ENCODE measurements at places on chromosomes 7 and 10. TPM values are rescaled to one million over a fixed set of nuclear protein-coding genes. Genes with fewer than 3 reads are reported as not detected.

GRCh38 chr7:70313271-70313670 is 715.0 kb downstream of the AUTS2 start:
- no peaks in the 10 kb centered on the region for H3K27me3 ChIP-seq
- DNase-seq = no peak
- H3K36me3 ChIP-seq = no peaks in the 10 kb centered on the region
- H3K4me3 ChIP-seq = no peak overlapping the region

DNA sequence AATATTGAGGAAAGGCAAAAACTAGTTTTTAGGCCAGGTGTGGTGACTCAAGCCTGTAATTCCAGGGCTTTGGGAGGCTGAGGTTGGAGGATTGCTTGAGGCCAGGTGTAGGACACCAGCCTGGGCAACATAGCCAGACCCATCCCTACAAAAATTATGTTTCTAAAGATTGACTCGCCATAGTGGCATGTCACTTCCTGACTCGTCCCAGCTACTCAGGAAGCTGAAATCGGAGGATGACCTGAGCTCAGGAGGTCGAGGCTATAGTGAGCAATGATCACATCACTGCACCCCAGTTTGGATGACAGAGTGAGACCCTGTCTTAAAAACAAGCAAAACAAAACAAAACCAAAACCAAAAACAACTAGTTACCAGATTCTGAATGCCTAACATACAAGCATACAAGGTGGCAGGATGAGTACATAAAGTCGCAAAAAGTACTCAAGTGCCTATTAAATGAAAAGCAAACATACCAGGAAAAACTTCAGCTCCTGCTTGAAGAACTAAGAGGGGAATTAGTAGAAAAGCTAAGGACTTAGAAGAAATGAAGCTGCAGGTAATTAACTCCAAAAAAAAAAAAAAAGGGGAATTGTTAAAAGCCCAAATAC is 14.1 kb downstream of the ZNF398 start:
- DNase-seq = no peak
- H3K27ac ChIP-seq = peak overlapping the region; percentile 33
- H3K27me3 ChIP-seq = no peaks in the 10 kb centered on the region
- H3K4me3 ChIP-seq = no peak overlapping the region
- H3K4me1 ChIP-seq = peaks cover 15% of the 10 kb centered on the region

- H3K36me3 ChIP-seq = no peaks in the 10 kb centered on the region
- no peak for DNase-seq
- H3K27me3 ChIP-seq = no peaks in the 10 kb centered on the region
- H3K27ac ChIP-seq = no peak overlapping the region
- H3K4me1 ChIP-seq = no peaks in the 10 kb centered on the region
- H3K4me3 ChIP-seq = no peak overlapping the region
Observed at GRCh38 chr7:91357901-91358300, 93.7 kb downstream of the FZD1 start.

DNA sequence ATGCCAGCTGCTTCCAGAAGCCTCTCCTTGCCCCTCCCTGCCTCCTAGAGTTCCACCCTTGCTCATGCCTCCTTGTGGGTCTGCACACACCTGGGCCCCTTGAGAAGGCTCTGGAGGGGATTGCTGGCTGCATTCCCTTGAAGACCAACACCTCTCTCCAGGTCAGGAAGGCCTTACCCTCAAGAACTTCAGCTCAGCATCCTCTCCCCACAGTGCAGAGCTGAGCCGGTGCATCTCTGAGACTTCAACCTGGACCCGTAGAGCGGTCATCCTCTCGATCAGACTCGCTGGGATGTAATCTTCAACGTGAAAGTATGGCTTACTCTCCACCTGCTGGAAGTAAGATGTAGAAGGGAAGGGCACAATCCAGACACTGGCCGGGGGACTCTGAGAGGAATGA is 62.7 kb downstream of the FRMPD2 start:
- no peak for DNase-seq
- no peaks in the 10 kb centered on the region for H3K4me1 ChIP-seq
- no peaks in the 10 kb centered on the region for H3K36me3 ChIP-seq
- no peak overlapping the region for H3K4me3 ChIP-seq

DNA sequence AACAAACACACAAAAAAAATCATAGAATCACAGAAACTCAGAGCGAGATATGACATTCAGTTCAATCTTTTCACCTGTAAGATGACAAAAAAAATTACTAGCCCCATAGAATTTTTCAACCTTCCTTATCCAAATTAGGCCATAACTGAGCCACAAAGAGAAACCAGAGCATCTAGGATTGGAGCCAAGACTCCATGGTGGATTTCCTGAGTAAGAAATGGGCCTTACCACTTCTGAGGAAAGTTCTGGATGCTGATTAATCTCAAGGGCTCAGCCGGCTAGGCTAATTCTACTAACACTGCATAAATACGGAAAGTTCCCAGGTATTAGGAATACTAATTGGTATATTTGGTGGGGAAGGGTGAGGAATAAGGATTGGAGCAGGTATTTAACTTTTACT is 16.8 kb downstream of the LIPM start:
- no peak overlapping the region for H3K4me3 ChIP-seq
- no peaks in the 10 kb centered on the region for H3K27me3 ChIP-seq
- DNase-seq = no peak
- peaks cover 18% of the 10 kb centered on the region for H3K4me1 ChIP-seq
- peaks cover 3% of the 10 kb centered on the region for H3K36me3 ChIP-seq
- H3K27ac ChIP-seq = no peak overlapping the region

- H3K36me3 ChIP-seq = no peaks in the 10 kb centered on the region
- no peaks in the 10 kb centered on the region for H3K4me1 ChIP-seq
- H3K4me3 ChIP-seq = no peak overlapping the region
- no peak for DNase-seq
Observed at GRCh38 chr7:47044625-47045024, 537.3 kb downstream of the TNS3 start.

- no peaks in the 10 kb centered on the region for H3K27me3 ChIP-seq
- DNase-seq = no peak
- no peak overlapping the region for H3K27ac ChIP-seq
- no peak overlapping the region for H3K4me3 ChIP-seq
Observed at GRCh38 chr7:17302575-17303142, 4.2 kb downstream of the AHR start.

DNA sequence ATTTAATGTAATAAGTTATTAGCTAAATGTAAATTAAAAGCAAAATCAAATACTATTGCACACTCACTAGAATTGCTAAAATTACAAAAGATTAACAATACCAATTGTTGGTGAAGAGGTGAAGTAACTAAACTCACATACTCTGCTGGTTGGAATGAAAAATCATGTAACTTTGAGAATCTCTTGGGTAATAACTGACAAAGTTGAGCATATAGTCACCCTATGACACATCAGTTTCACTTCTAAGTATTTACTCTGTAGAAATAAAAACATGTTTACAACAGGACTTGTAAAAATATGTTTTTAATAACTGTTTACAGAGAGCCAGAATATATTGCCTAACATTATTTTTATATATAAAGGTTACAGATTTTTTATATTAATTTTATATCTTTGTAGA is 33.6 kb downstream of the CNTNAP2 start:
- no peak overlapping the region for H3K4me3 ChIP-seq
- no peaks in the 10 kb centered on the region for H3K27me3 ChIP-seq
- no peak overlapping the region for H3K27ac ChIP-seq
- no peaks in the 10 kb centered on the region for H3K4me1 ChIP-seq

DNA sequence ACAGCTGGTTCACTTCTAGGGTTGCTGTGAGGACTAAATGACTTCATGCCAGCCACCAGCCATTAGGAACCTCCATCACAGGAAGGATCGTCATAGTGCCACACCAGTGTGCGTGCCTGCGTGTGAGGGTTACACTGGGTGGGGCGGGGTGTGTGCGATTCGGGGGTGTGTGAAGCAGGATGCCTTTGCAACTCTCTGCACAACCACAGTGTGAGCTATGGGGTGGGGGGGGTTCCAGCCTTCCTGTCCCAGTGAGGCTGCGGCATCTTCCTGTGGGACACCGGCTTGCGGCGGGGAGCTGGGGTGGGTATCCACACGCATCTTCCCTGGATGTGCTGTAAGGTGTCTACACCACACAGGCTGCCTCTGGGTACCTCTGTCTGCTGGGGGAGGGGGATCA is 6.9 kb upstream of the ELFN1 start:
- H3K4me3 ChIP-seq = no peak overlapping the region
- peaks cover 32% of the 10 kb centered on the region for H3K27me3 ChIP-seq

DNA sequence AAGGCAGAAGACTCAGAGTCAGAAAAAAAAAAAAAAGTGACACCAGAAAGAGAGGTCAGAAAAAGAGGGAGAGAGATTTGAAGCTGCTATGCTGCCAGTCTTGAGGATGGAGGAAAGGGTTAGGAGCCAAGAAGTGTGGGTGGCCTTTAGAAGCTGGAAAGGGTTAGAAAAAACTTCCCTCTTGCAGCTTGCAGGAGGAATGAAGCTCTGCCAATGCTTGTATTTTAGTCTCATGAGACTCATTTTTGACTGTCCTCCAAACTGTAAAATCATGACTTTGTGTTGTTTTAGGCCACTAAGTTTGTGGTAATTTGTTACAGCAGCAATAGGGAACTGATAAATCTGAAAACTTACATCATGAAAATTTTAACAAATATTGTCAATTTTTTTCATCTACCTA is 127.7 kb upstream of the NOBOX start:
- H3K36me3 ChIP-seq = no peaks in the 10 kb centered on the region
- no peak overlapping the region for H3K4me3 ChIP-seq
- DNase-seq = no peak
- H3K27me3 ChIP-seq = no peaks in the 10 kb centered on the region
- H3K4me1 ChIP-seq = peaks cover 4% of the 10 kb centered on the region
- H3K27ac ChIP-seq = no peak overlapping the region

GRCh38 chr7:92602352-92603088 is 12.3 kb upstream of the FAM133B start:
- H3K27me3 ChIP-seq = no peaks in the 10 kb centered on the region
- no peaks in the 10 kb centered on the region for H3K4me1 ChIP-seq
- no peak overlapping the region for H3K27ac ChIP-seq
- no peak for DNase-seq

GRCh38 chr10:59819265-59819664 is 66.0 kb upstream of the MRLN start:
- H3K27ac ChIP-seq = no peak overlapping the region
- no peaks in the 10 kb centered on the region for H3K27me3 ChIP-seq
- peaks cover 37% of the 10 kb centered on the region for H3K4me1 ChIP-seq
- DNase-seq = no peak
- H3K36me3 ChIP-seq = peaks cover 65% of the 10 kb centered on the region

DNA sequence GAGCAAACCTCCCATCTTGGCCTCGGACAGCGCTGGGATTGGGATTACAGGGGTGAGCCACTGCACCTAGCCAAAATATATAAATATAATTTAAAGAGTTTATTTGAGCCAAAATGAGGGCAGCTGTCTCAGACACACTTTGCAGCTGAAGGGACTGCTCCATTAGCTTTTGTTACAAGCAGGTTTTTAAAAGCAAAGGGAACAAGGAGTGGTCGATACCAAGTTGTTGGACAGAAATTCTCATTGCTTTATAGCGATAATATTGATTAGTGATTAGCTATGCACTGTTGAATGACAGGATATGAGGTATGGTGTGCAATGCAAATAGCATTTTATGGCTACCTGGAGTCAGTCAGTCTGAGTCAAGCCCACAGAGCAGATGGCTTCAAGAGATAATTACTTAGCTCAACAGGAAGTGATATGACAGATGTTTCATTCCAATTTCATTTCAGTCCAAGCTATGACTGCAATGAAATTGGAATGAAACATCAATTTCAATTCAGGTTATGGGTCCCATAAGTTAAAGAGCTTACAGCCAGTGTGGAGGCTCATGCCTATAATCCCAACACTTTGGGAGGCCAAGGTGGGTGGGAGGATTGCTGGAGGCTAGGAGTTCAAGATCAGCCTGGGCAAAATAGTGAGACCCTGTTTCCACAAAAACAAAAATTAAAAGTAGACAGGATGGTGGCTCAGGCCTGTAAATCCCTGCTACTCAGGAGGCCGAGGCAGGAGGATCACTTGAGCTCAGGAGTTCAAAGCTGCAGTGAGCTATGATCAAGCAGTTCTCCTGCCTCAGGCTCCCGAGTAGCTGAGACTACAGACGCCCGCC is 23.1 kb downstream of the TYW1 start:
- no peaks in the 10 kb centered on the region for H3K27me3 ChIP-seq
- no peak overlapping the region for H3K4me3 ChIP-seq
- DNase-seq = no peak
- H3K4me1 ChIP-seq = peaks cover 12% of the 10 kb centered on the region
- peaks cover 63% of the 10 kb centered on the region for H3K36me3 ChIP-seq

- DNase-seq = no peak
- no peak overlapping the region for H3K4me3 ChIP-seq
Observed at GRCh38 chr10:12414278-12414989, 65.1 kb downstream of the CAMK1D start.

GRCh38 chr10:58919927-58920654 is 256.4 kb upstream of the PHYHIPL start:
- H3K4me1 ChIP-seq = no peaks in the 10 kb centered on the region
- no peak overlapping the region for H3K27ac ChIP-seq
- no peaks in the 10 kb centered on the region for H3K27me3 ChIP-seq
- no peak for DNase-seq
- H3K4me3 ChIP-seq = no peak overlapping the region

- H3K27me3 ChIP-seq = peaks cover 2% of the 10 kb centered on the region
- no peak overlapping the region for H3K4me3 ChIP-seq
- H3K27ac ChIP-seq = no peak overlapping the region
- no peaks in the 10 kb centered on the region for H3K36me3 ChIP-seq
- no peak for DNase-seq
Observed at GRCh38 chr7:155851892-155852291, 39.6 kb upstream of the SHH start.

GRCh38 chr7:43764039-43764761 is 5.7 kb downstream of the BLVRA start:
- H3K4me3 ChIP-seq = no peak overlapping the region
- no peak overlapping the region for H3K27ac ChIP-seq
- peaks cover 3% of the 10 kb centered on the region for H3K36me3 ChIP-seq
- H3K4me1 ChIP-seq = peaks cover 30% of the 10 kb centered on the region
- H3K27me3 ChIP-seq = peaks cover 6% of the 10 kb centered on the region

DNA sequence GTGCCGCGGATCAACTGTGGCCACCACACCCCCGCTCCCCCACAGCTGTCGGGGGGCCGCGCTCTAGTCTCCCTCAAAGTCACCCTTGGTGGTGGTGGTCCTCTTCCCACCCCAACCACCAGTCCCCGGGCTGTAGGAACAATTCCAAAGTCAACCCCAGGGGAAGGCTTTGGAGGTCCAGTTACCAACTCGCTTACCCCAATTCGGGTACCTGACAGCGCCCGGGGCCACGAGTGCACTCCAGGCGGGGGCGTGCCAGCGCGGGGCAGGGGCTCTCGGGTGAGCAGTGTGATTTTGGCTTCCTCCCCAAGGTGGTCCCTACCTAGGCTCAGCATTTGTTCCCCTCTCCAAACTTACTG is 584 bp upstream of the ZMIZ1 start:
- H3K36me3 ChIP-seq = no peaks in the 10 kb centered on the region
- H3K4me3 ChIP-seq = peak overlapping the region; percentile 82
- peaks cover 32% of the 10 kb centered on the region for H3K4me1 ChIP-seq
- peak; percentile 28 for DNase-seq

- no peak overlapping the region for H3K27ac ChIP-seq
- H3K4me1 ChIP-seq = peaks cover 12% of the 10 kb centered on the region
- H3K36me3 ChIP-seq = no peaks in the 10 kb centered on the region
Observed at GRCh38 chr7:55343860-55344606, 21.1 kb upstream of the LANCL2 start.

The NDUFB2 gene
- total RNA-seq = 178 TPM

The ZNF425 gene
- total RNA-seq = 1.0 TPM

The FBXO24 gene
- 0.37 TPM for total RNA-seq

The FBXL15 gene
- total RNA-seq = 14.8 TPM

The VSTM4 gene
- 0.57 TPM for total RNA-seq

The GOLGA7B gene
- 0.34 TPM for total RNA-seq

The FAM131B gene
- total RNA-seq = 1.3 TPM

The FKBP6 gene
- not detected for total RNA-seq

The C10orf62 gene
- not detected for total RNA-seq

The SCART1 gene
- 1.3 TPM for total RNA-seq

The ADRB1 gene
- not detected for total RNA-seq
